Right lung (tissue), 10 donors: ENCODE measurements at places on chromosomes 3 and 15. TPM values are rescaled to one million over a fixed set of nuclear protein-coding genes. Genes with fewer than 3 reads are reported as not detected.

The CHAC1 gene
- polyA plus RNA-seq = 1.5 TPM

The MAP3K13 gene
- 47.3 TPM for polyA plus RNA-seq

The GHSR gene
- not detected for polyA plus RNA-seq

The GOLGA8O gene
- polyA plus RNA-seq = 0.67 TPM

The DUOXA1 gene
- 0.87 TPM for polyA plus RNA-seq

The PLA2G4E gene
- not detected for polyA plus RNA-seq

The DUOX1 gene
- polyA plus RNA-seq = 7.8 TPM

The AMIGO3 gene
- 0.66 TPM for polyA plus RNA-seq

The PLA2G4D gene
- 0.18 TPM for polyA plus RNA-seq
